ENCODE measurements at places on chromosomes 7 and 10.
A peak's percentile ranks its signal among the peaks of the same experiment; 100 is the strongest.

- no peak for DNase-seq
Measured at GRCh38 chr7:158993591-158993990, 137.2 kb downstream of the DYNC2I1 start.

DNA sequence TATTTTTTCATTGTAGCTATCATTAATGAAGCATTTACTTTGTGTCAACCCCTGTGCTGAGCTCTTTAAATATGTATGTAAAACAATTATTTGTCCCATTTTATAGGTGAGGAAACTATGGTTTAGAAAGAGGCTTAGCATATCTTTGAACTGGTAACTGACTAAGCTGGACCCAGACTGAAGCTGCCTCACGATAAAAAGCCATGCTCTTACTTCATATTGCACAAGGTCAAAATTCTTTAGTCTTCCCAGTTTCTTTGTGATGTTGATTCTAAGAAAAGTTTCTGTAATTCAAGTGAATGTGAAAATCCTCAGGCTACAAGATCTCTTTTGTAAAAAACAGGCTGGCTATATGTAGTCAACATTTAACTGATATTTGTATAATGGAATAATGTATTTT is 46.6 kb upstream of the SLC16A12 start:
- DNase-seq: no peak

GRCh38 chr10:116829711-116830110 is 19.6 kb upstream of the ENO4 start:
- DNase-seq: no peak

GRCh38 chr10:121002586-121003205 is 151.5 kb downstream of the WDR11 start:
- DNase-seq: no peak

GRCh38 chr10:128217136-128217535 is 90.9 kb upstream of the MKI67 start:
- DNase-seq: no peak

- no peak for DNase-seq
Measured at GRCh38 chr7:2724453-2725177, 36.6 kb downstream of the AMZ1 start.

GRCh38 chr10:5559642-5560141 is 34.9 kb downstream of the CALML3 start:
- no peak for DNase-seq

DNA sequence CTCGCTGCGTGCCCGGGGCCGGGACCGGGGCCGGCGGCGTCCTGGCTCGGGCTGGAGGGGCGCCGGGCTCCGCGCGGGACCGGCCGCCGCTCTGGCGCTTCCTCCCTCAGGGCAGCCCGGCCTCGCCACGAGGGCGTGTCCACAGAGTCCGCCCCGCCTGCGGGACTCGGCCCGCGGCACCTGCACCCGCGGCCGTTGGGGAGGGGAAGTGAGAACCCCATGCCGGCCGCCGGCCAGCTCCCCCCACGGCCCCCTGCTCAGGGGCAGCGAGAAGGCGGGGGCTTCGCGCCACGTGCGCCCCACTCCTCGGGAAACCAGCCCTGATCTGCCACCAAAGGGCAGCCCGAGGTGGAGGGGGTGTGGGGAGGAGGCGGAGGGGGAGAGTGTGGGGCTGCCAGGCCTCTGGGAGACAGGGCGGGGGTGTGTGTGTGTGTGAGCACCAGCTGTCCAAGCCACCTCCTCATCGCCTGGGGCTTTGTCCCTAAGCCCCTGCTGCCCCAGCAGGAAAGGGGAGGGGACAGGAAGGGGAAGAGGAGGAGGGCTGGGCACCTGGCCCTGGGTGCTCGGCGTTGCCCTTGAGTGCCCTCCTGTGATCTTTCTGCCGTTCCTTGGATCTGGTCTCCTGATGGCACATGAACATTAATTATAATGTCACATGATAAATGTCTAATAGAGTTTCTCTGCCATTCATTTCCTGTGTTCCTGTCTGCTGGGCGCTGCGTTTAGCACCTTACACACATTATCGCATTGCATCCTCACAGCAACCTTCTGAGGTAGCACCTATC is at the start of gene PIK3AP1:
Gene PIK3AP1, minus strand, starts transcription at position 93 of the 785 bp plus-strand sequence. CDS start 120 bp downstream, outside the sequence.
- peak; percentile 5 for DNase-seq

DNA sequence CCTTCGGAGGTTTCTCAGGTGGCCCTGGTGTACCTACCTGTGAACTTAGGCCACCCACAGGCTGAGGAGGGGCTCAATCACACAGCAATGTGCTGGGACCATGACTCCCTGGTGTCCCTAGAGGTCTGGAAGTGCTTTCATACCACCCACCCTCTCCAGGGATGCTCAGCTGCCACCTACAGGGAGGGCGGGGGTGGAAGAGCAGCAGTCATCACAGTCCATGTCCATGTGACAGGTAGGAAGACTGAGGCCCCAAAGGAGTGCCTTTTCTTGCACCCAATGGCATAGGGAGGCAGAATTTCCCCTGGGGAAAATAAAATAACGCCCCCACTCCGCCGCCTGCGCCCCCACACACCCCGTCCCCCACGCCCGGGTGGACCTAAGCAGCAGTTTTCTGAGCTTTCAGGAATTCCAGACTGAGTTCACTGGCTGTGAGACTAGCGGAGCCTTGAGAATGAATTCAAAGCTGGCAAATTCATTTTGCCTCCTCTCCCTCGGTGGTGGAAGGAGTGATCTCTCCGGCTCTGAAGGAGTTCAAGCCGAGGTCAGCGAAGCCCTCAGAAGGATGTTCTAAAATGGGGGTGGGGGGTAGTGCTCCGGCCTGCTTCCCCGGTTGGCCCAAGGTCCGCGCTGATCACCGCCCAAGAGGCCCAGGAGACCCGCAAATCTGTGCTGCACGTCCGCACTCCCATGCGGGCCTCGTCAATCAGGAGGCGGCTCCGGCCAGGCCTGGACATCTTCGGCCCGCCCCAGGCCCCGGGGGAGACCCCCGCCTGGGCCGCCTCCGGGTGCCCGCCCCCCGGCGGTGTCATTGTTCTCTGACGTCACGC is 2.1 kb upstream of the ZMIZ1 start:
- no peak for DNase-seq

DNA sequence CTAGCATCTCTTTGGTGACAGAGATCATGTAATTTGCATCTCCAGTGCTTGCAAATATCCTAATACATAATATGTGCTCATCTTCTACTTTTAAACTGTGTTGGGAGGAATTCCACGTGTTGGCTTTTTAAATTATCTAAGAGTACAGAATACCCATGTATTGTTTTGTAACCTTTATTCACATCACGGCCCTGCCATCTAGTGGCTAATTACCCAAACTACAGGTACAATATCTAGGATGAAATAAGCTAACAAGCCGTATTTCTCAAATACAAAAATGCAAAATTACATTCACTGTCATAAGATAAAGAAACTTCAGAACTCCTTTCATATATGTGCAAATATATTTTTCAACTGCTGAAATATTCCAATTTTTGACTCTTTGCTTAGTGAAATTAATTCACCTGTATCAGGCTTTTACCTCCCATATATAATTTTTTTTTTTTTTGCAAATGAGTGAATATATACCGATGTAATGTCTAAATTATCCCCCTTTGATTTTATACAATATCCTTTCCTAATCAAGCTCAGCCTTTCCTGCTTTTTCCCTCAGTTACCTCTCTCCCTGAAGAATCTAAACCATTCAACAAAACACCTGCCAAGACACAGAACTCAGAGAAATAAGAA is 30.3 kb upstream of the LSM8 start:
- no peak for DNase-seq

- DNase-seq: no peak
Measured at GRCh38 chr10:96415891-96416554, 57.2 kb upstream of the OPALIN start.

- DNase-seq: no peak
Measured at GRCh38 chr7:107078517-107078966, 34.0 kb downstream of the PRKAR2B start.

DNA sequence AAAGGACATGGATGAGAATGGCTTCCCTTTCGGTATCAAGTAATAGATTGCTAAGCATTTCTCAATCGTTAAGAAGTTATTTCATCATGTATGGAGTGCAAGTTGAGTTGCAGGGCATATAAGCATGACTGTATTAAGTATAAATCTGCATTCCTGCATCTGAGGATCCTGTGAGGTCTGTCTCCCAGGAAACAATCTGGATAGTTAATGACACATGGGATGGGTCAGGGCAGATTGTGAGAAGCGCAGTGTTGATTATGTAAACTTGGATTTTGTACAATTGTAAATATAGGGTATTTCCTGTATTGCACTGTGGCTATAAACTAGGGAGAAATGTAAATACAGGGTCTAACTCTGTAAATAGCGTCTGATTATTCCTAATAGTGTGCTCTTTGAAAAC is 102.6 kb downstream of the PLXDC2 start:
- DNase-seq: no peak

GRCh38 chr10:44416936-44417335 is 32.0 kb upstream of the CXCL12 start:
- no peak for DNase-seq

GRCh38 chr7:553636-554111 is 34.0 kb upstream of the PDGFA start:
- no peak for DNase-seq

- DNase-seq: no peak
Measured at GRCh38 chr10:21401196-21401595, 124.3 kb downstream of the SKIDA1 start.

- no peak for DNase-seq
Measured at GRCh38 chr7:83976302-83976701, 218.3 kb downstream of the SEMA3A start.

GRCh38 chr7:52639981-52640380 is 395.5 kb upstream of the POM121L12 start:
- no peak for DNase-seq

- DNase-seq: no peak
Measured at GRCh38 chr7:29113384-29114102, 32.8 kb downstream of the CPVL start.

DNA sequence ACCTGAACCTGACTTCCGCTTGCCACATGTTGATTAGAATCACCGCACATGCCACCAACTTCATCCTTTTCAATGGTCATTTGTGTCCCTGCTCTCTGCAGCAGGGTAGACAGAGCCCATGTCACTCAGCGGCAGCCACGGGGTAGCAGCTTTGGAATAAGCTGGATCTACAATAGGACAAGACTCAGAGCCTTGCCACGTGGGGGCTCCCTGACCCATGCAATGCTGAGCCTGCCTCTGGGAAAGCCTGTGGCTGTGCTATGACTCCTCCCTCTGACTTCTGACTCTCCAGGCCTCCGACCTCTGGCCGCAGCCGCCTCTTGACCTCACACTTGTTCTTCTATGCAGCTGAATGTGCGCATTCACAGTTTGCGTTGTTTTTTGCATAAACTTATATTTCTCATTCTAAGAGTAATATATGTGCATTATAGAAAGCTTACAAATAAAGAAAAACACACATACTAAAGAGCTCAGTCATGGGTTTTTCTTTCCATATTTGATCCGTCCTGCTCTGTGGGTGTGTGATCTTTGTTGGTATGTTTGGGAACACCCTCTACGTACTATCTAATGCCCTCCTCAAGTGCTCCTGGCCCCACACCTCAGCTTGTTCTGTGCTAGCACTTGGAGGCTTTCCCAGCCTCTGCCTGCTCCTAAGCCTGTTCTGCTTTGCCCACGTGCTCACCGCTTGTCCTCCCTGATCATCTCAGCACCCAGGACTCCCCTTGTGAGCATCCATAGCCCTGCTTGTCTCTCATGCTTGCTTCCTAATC is 198.0 kb upstream of the MKI67 start:
- DNase-seq: no peak

- DNase-seq: no peak
Measured at GRCh38 chr7:79272066-79272669, 181.3 kb downstream of the MAGI2 start.

GRCh38 chr10:42951486-42952251 is 125.2 kb upstream of the RET start:
- no peak for DNase-seq

DNA sequence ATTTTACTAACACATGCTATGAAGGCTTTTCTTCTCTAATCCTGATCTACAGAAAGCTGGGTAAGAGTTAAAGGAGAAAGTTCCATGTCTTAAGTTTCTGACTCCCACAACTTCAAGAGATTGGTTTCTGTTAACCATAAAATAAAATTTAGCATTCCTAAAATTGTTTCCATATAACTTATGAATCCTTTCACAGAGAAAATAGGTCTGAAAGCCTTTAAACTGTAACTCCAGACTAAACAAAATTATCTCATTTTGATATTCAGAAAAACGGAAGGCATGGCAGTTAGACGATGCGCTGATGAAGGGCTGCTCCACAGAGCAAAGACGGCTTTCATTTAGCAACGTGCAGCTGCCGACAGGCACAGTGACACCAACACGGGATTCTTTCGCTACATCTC is 133.3 kb downstream of the SLC25A13 start:
- DNase-seq: no peak

DNA sequence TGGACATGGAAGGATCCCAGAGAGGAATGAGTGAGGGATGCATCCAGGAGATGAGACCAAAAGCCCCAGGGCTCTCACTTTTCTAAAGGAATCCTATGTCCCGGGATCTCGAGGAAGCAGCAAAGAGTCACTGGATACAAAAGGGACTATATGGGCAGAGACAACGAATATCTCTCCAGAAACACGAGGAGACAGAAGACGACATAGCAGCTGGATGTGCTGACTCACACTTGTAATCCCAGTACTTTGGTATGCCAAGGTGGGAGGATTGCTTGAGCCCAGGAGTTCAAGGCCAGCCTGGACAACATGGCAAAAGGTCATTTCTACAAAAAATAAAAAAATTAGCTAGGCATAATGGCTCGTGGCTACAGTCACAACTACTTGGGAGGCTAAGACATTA is 24.7 kb upstream of the MSMB start:
- no peak for DNase-seq

Data from stimulated activated CD8-positive, alpha-beta memory T cell treated with anti-CD3 and anti-CD28 coated beads, Interleukin-4, amount 100 ng/mL, for 4 hours (primary cell).